ENCODE measurements at places on chromosomes 16 and 17.
A peak's percentile ranks its signal among the peaks of the same experiment; 100 is the strongest.

DNA sequence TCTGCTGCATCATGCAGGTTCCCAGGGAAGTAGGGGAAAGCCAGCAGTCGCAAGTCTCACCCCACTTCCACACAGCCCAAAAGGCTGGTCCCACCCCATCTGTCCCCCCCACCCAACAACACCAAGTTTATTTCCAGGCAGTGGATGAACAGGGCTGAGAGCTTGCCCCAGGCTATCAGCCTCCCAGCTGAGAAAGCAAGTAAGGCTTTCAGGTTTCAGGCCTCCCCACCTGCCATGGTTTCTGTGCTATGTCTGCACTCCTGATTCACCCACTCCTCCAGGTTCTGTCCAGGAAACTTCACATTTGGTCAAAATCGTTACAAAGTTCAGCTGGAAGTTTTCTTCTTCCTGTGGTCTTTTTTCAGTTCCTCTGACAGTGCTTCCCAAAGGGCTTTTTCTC, 97.5 kb upstream of the HS3ST3A1 start:
- no peak for DNase-seq

GRCh38 chr17:6471531-6472465, 27.5 kb downstream of the PIMREG start:
- DNase-seq: peak; percentile 48

DNA sequence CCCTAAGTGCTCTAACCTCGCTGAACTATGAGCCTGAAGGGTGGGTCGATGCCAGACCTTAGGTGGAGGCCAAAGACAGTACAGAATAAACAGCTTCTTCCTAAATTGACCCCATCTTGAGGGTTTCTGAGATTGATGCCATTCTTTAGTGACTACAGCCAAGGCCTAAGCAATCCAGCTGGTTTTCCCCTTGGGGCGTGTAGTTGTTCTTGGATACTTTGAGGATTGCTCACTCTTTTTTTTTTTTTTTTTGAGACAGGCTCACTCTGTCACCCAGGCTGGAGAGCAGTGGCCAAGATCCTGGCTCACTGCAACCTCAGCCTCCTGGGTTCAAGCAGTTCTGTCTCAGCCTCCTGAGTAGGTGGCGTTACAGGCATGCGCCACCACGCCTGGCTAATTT, 2.0 kb downstream of the OVCA2 start:
- DNase-seq: no peak

- no peak for DNase-seq
Measured at GRCh38 chr17:82887255-82888164, 47.7 kb upstream of the ZNF750 start.

DNA sequence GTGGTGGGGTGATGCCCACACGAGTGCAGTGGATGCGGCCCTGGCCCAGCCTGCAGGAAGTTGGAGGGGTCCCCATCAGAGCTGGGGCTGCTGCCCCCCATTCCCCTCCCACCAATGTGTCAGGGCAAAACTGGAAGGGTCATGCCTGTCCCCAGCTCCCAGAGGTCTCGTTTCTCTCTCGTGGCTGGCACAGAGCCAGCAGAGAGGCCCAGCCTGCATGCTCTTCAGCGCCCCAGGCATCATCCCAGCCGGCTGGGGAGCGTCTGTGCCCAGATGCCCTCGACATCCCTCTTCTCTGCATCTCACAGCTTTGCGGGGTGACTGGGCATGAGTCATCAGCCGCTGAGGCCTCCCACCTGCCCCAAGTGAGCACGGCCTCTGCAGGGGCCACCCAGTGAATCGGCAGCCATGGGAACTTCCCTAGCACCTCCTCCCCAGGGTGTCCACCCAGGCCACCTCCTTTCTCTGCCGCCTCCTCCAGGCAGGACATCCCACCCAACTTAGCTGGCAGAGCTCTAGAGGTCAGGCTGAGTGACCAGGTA, 9.8 kb upstream of the CSNK1D start:
- no peak for DNase-seq

- no peak for DNase-seq
Measured at GRCh38 chr17:4941319-4941610, 1.2 kb downstream of the RNF167 start.

GRCh38 chr16:76800196-76800595, 390.8 kb upstream of the MON1B start:
- no peak for DNase-seq

GRCh38 chr17:7114875-7115614, 423 bp upstream of the ASGR2 start:
- DNase-seq: no peak

DNA sequence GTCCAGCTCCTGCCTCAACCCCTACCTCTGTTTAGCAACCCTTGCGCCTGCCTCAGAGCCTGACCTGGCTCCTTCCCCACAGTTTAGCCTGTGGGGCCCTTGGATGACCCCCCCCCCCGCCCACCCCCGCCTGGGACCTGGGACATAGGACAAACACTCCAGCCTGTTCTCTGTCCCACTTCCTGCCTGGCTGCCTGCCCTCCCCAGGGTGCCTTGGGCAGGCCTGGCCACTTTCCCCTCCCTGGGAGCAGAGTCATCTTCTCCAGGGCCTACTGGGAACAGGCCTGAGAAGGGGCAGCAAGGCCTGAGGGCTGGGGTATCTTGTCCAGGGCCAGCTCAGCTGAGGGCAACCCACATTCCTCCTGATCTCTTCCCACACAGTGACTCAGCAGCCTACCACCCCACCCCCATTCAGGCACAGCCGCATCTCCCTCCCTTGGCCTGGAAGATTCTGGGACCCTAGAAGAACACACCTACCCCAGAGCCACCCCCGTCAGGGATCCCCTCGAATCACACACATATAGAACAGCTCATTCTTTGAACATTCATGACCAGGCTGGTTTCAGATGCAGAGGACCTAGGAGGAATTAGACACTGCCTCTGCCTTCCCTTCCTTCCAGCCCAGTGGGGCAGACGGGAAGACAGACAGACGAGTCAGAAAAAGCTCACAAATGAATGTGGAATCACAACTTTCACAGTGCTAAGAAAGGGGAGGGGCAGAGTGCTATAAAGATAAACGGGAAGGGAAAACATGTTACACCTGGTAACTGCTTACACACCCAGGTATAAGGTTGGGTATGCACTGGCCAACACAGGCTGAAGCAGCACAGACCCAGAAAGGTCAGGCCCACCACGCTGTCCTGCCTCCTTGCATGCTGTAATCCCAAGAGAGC, 6.0 kb downstream of the FHOD1 start:
- peak; percentile 58 for DNase-seq

DNA sequence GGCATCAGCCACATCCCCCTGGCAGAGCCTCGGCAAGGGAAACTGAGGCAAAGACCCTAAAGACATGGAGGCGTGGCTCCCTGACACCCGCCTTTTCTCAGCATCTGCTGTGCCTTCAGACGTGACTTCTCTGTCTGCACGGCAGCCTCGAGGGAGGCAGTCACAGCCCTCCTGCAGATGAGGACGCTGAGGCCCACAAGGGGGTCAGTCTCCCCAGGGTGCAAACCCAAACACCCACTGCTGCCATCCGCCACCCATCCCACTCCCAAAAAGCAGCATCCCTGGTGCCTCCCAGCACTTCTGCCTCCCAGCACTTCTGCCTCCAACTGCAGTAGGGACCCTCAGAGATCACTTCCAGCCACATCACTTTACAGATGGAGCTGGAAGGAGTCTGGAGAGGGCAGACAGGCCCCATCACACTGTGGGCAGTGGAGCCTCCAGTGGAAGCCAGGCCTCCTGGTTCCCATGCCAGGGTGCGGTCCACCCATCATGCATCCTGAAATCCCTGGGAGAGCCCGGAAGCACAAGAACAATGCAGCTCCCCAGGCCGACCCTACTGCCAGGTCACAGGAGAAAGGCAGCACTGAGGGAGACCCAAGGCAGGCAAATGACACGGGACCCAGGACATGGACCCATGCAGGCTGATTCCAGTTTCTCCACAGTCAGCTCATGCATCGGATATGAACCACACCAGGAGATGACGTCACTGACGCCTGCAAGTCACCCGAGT, 23.8 kb downstream of the KDM8 start:
- no peak for DNase-seq

- DNase-seq: no peak
Measured at GRCh38 chr17:58330538-58330996, 2.0 kb upstream of the TSPOAP1 start.

DNA sequence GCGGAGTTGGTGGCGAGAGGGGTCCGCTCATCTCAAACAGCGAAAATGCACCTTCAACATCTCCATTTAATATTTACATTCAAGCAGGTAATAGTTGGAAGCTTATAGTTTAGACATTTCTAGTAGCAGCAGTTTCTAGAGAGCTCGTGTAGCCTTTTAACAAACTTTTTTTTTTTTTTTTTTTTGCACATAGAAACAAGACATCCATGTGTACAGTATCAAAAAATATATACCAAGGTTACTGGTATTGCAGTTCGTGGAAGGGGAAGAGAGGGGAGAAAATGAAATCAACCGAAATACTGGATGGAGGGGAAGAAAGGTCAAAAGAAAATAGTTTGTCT, 6.2 kb downstream of the CBX4 start:
- DNase-seq: no peak

- no peak for DNase-seq
Measured at GRCh38 chr17:17696085-17696484, 14.8 kb downstream of the RAI1 start.

GRCh38 chr16:10517868-10518267, 62.5 kb downstream of the EMP2 start:
- no peak for DNase-seq

DNA sequence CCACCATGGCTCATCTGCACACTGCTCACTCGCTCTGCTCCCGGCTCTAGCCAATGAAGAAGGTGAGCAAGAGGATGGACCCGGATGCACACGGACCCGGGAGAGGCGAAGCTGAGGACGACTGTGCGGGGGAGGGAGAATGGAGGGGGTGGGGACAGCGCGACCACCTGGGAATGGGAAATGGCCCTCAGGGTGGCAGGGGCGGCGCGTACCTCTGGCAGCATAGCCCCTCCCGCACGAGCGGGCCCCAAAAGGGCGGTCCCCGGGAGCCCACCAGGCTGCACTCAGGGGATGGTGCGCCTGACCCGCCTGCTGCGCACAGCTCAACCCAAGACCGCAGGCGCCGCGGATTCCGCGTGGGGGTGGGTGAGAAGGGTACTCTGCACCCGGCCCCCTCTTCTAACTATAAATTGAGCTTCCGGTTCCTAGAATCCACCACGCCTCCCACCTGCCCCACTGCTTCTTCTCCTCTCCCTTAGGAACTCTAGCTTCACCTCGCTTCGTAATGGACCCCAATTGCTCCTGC, 6.1 kb downstream of the MT1H start:
- DNase-seq: no peak

DNA sequence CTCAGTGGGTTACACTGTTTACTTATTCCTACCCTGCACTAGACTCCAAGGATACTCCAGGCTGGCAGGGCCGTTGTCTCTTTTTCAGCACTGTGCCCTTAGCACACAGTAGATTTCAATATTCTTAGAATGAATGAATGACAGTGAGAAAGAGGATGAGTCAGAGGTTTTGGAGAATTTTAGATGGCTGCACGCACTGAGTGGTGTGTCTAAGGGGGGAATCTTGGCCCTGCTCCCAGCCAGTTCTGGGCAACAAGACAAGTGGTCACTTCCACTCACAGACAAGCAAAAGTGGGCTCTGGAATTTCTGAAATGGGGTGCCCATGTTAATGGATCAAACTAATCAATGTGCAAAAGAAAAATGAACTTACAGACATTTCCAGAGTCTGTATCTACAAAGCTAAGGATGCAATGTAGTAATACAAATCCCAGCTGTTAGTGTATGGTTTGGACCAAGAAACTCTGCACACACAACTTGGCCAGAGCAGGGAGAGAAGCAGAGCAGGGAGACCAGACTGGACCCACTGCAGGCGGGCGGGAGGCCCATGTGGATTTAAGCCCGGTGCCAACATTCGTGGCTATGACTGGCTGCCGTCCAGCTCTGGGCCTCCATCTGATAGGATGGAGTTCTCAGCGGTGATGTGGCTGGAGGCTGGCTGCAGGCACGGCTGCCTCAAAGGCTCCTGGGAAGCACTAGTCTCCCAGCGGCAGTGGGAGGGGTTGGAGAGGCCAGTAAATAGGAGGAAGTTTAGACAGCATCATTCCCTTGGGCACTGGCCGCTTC, 95.6 kb upstream of the CDYL2 start:
- peak; percentile 96 for DNase-seq

DNA sequence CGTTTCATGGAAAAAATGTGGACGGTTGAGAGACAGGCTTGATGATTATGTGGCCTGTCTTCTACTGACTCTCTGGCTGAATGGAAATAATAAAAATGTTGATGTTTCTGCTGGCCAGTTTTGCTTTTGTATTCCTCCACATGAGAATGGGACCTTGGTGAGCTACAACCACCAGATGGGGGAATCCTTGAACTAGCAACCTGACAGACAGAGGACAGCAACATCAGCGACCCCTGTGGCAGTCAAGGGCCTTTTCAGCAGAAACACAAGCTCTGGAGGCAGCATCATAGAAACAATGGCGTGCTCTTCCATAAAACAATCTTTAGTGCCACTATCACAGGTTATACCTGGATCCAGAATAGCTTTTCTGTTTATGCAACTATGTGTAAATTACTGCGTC, 84.0 kb upstream of the ATP2A3 start:
- DNase-seq: no peak

- DNase-seq: no peak
Measured at GRCh38 chr16:66925322-66925840, at the start of gene RRAD. RRAD (minus strand) TSS chr16:66925535; CDS start chr16:66925179, 356 bp downstream.

DNA sequence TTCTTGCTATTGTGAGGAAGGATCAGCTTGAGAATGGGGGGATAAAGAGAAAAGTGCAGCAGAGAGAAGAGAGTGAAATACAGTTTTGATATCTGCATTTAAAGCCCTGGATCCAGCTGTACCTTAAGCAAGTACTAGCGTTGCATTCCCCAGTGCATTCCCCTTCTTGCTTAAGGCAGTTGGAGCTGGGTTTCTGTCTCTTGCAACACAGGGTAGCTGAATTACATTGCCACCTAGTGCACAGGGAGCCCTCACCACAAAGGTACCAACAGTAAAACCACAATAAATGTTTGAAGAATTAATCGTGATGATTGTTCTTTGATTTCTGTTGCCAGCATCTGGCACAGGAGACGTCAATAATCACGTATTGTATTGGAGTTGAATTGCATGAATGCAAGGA, 588.7 kb downstream of the RBFOX1 start:
- DNase-seq: no peak

DNA sequence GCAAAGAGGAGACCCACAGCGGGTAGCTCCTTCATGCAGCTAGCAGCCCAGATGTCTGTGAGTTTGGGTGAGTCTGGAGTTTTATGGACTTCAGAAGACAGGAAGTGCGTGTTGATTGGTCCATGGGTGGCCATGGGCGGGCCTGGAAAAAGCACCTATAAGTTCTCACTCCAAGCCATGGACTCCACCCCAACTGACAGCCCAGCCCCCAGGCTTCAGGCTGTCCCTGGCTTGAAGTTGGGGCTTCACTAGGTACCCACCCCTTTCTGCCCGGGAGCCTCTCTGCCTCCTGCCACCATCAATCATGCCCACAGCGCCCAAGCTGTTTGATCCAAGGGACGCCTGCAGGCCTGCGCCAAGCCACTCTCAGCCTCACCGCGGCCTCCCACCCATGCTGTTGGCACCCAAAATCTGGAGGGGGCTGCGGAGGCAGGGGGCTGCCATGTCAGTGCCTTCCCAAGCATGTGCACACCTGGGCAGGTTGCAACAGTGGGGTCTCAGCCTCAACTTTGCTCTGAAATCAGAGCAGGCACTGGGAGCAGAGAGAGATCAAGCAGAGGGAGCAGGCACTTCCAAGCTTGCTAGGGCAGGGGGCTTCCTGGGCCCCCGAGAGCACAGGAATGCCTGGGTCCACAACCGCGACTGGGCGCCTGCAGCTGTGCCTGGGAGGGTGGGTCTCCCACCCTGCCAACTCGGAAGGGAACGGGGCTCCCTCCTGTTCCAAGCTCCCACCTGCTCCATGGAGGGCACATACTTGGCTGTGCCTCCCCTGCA, 1503.7 kb downstream of the CDH11 start:
- no peak for DNase-seq

Measured in stromal cell of bone marrow (primary cell).